Activated naive CD4-positive, alpha-beta T cell treated with anti-CD3 and anti-CD28 coated beads for 36 hours (primary cell): ENCODE measurements at places on chromosomes 3 and 15. TPM values are rescaled to one million over a fixed set of nuclear protein-coding genes. Genes with fewer than 3 reads are reported as not detected.

Gene ST3GAL6
- not detected for total RNA-seq

Gene TSC22D2
- total RNA-seq = 13.7 TPM

Gene SOX14
- not detected for total RNA-seq

Gene BDH1
- 71.2 TPM for total RNA-seq

Gene FEZF2
- total RNA-seq = not detected

Gene CNTN3
- not detected for total RNA-seq

Gene PLD1
- total RNA-seq = 0.25 TPM

Gene TTLL13
- total RNA-seq = 0.15 TPM

Gene KBTBD13
- total RNA-seq = not detected

Gene ACTC1
- not detected for total RNA-seq

Gene CACNA1D
- not detected for total RNA-seq

Gene GOLGA8R
- 1.1 TPM for total RNA-seq
